ENCODE measurements at places on chromosomes 11 and 22. TPM values are rescaled to one million over a fixed set of nuclear protein-coding genes. Genes with fewer than 3 reads are reported as not detected.

Gene PRG3
- total RNA-seq, result not detected

Gene INS
- total RNA-seq, result not detected

Gene TPP1
- 58.4 TPM for total RNA-seq

Gene ADM
- 799 TPM for total RNA-seq

Gene MUC2
- total RNA-seq, result not detected

Gene CELSR1
- total RNA-seq, result 81.2 TPM

Gene OTOG
- total RNA-seq, result under 0.01 TPM

Gene LUZP2
- under 0.01 TPM for total RNA-seq

Gene MB
- not detected for total RNA-seq

Gene ADORA2A
- 1.1 TPM for total RNA-seq

Gene LPXN
- 7.2 TPM for total RNA-seq

Gene PAMR1
- 2.6 TPM for total RNA-seq

Gene FGF4
- total RNA-seq, result not detected
